ENCODE measurements at places on chromosomes 12 and 14. TPM values are rescaled to one million over a fixed set of nuclear protein-coding genes. Genes with fewer than 3 reads are reported as not detected.

DNA sequence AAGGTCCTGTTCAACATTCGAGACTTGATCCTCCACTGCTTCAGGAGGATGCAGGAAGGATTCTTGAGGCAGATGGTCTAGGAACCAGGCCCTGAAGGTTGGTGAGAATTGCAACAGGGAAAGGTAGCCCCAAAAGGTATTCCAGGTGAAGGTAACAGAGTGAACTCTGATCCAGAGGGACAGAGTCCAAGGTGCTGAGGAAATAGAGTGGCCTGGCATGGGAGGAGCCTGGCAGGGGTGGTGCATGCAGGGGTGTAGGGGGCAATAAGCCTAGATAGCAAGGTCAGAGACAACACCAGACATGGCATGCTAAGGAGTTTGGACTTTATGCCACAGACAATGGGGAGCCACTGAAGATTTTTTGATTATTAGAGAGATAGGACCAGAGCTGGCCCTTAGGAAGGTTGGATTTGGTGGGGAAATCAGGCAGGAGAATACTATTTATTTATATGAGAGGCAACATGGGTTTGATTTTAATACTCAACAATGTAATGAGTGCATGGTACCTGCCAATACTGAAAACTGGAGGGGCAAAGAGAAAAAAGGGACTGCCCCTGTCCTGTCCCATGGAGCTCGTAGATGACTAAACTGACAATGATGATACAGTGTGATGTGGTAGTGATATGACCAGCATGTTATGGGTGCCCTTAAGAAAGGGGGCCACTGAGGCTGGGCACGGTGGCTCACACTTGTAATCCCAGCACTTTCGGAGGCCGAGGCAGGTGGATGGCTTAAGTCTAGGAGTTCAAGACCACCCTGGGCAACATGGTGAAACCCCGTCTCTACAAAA lies 50.5 kb upstream of the TMED10 start:
- no peak for DNase-seq

DNA sequence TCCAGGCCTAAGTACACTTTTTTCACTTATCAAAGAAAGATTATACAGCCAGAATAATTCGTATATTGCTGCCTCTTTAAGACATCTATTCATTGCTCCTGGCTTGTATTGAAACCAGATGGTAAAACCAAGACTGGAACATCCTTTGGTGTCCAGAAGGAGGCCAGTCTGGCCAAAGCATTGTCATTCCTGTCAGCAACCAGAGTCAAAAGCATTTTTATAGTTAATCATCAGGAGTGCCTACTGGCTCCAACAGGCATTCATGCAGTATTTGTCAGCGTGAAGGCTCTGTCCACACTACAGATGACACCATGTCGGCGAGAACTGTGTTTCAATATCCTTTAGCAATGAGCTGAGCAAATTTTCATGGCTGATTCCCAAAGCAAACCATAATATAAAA lies 118.0 kb upstream of the G2E3 start:
- no peak for DNase-seq

GRCh38 chr12:103716517-103717196 lies 124.4 kb downstream of the NT5DC3 start:
- no peak for DNase-seq

DNA sequence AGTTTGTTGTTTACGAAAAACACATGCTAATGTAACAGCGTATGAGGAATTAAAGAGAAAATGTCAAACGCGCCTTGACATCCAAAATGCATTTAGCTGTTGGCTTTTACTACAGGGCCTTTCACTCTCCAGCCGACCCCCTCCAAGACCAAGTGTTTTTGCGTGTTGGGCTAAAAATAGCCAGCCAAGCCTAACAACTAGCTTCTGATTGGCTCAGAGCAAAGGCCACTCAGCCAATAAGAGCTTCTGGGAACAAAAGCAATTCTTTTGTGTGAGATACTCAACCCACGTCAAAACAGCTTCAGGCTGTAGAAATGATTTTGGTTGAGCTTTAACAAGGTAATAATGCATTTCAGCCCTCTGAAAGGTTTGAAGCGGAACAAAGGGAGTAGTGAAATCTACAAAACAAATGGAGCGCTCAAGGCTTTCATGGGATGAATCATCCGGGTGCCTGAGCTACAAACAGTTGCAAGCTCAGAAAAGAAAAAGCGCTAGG lies 198.7 kb upstream of the DCN start:
- peak; percentile 80 for DNase-seq

DNA sequence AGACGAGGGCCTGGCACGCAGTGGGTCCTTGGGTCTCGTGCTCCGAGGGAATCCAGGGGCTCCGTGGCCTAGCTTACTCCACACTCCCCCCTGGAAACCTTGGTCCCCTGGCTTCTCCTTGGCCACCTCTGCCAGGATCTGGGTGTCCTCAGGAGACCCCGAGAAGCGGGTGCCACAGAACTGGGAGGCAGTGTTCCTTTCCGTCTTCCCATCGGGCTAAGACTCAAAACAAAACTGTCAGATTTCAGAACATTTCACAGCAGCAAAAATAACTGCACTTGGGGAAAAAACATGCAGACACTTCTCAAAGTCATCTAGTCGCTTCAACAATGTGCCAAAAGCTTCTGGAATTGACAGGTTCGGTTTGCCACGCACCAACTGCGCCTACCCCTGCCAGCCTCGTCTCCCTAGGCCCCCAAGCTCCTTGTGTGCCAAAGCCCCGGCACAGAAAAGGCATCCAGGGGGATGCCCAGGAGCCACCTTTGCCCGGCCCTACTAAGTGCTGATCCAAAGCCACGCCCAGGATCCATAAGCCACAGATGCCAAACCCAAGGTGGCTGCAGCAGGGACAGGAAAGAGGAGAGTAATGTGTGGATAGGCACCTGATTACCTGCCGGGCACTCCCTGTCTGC lies 58.4 kb upstream of the DIO3 start:
- DNase-seq, result peak; percentile 49

DNA sequence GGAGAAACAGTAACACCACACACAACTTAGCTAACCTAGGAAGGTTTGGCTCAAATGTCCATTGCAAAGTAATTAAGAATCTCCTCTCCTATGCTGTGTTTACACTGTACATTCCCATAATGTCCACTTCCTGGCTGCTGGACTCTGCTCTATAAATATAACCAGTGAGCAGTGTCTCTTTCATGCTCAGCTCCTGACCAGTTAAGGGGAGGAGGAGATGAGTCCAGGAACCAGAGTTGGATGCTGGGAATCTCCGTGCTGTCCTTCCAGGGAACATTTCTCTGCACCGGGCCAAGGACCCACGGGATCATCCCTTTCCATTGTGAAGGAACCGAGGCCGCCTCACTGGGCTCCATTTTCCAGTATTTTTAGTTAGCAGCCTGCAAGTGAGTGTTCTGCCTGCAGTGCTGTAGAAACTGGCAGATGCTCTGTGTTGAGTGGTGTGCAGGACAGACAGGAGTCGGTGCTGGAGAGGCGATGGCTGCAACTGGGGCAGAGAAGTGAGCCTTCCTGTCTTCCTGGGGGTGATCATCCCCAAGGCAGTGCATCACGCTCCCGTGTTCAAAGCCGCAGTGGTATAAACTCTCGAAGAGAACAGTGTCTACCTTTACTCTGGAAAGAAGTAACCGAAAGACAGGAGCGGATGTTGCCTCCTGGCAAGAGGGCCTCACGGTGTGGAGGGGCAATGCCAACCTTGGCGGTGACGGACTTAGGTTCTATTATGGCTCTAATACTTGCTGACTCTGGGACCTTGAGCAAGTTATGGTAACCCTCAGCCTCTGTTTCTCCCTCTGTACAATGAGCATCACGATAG lies 195.5 kb downstream of the CACNA1C start:
- DNase-seq, result peak; percentile 90

- peak; percentile 90 for DNase-seq
Observed at GRCh38 chr14:90513161-90514014, 116.6 kb downstream of the CALM1 start.

DNA sequence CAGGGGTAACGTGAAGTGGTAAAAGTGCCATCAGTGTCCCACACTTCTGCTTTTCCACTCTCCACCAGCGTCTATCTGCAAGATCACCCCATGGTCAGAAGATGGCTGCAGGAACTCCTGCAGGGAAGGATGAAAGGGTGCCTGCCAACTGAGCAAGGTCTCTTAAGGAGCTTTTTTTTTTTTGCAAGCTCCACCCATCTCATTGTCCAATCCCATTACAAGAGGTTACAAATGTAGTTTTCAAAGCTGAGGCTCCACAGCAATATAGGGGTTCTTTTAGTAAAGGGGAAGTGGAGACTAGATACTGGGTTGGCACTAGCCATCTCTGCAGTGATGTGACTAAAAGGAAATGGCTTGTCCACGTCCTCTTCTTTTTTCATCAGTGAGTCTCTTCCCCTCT lies 5.9 kb upstream of the BHLHE41 start:
- no peak for DNase-seq

- no peak for DNase-seq
Observed at GRCh38 chr12:94026596-94026995, 121.8 kb upstream of the PLXNC1 start.

- peak; percentile 69 for DNase-seq
Observed at GRCh38 chr12:6699989-6700645, 498 bp downstream of the PIANP start.

- DNase-seq, result no peak
Observed at GRCh38 chr12:740921-741320, 11.5 kb upstream of the WNK1 start.

DNA sequence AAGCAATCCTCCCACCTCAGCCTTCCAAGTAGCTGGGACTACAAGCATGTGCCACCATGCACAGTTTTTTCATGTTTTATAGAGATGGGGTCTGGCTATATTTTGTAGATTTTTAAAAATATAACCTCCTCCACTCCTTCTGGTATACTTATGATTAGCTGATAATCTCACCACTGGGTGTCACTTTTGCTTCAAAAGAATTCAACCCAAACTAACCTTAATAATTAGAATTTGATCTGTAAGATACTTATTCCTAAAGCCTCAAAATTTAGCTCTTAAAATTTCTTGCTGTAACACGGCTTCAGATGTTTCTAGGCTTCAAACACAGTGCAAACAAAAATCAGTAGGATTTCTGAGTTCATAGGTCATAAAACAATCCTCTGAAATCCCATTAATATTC lies 130.3 kb downstream of the CEP83 start:
- DNase-seq, result no peak

DNA sequence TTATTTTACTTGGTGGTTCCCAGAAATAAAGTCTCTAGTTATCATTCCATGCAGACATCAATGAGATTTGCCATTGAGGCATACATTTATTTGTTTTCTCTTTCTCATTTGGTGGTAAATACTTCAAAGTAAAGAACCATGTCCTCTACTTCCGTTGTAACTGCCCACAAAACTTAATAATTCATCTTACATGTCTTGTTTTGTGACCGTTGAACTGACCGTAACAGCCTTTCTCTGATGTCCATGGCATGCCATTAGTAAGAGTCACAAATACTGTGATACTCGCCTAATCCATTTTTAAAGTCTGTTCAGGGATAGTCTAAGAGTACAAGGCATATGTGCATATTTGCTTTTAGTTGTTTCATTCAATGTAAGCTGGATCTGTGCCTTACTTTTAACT lies 145.3 kb downstream of the ETV6 start:
- no peak for DNase-seq

DNA sequence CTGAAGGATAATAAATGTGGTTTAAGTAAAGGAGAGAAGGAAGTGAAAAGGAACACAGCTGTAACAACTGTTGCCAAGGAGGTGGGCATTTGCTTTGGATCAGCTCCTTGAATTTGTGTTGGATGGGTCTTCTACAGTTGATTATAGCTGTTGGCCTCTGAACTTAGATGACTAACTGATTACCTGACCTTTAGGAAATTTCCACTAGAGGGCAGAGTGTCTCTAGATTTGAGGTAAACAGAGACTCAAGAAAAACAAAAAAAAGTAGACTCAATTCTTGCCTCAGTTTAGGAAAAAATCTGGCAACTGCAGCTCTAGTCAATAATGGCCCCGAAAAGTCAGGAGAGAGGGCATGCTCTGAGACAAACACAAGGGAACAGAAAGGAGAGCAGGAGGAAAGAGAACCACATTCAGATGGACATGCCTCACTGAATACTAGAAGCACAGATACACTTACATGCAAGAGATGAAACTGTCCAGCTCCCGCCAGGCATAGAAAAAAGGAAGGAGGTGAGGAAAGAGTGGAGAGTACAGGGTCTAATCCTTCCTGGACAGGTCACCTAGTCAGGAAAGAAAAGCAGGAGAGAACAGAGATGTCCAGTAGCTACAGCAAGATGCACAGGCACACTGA lies 20.6 kb downstream of the COX14 start:
- DNase-seq, result no peak

DNA sequence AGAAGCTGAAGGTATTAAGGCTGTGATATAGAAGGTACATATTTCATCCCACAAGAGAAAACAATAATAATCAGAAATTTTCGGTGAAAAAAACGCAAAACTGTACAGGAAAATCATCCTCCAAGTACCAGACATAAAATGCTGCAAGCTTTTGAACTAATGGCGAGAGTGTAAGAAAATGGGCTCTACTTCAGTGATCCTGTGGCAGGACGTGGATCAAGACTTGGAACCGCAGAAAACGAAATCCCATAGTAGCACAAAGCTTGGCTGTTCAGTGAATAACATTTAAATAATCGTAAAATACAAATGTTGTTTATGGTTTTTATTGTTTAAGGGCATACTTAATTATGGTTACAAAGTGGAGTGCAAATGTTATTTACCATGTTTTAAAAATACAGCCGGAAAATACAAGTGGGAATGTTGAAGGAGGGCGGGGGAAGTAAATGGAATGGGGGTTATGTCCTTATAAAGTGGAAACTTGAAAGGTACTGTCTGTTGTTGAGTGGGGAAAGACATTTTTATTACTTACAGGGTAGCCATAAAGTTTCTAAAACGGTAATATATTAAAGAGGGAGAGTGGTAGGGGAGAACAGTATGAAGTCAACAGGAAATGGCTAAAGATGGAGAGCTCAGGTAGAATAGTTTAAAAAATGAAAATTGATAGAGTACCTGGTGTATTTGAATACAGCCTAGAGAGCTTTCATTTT lies 1.1 kb downstream of the SMIM10L1 start:
- no peak for DNase-seq

- no peak for DNase-seq
Observed at GRCh38 chr14:49052521-49052920, 533.7 kb downstream of the RPS29 start.

DNA sequence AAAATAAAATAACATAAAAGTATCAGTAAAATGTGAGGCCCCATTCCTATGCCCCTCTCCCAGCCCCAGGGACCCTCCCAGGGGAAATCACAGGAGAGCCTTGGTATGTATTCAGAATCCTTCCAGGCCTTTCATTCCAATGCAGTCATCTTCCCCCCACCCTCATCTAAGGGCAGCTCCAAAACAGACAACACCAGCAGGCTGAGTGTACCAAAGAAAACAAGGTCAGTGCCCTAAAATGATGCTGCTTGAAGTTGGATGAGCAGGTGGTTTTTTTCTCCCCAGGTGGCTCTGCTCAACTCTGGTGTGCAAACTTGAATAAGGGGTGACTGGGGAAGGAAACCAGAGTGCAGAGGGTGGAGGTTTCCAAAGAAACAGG lies 56.2 kb downstream of the TSPAN9 start:
- no peak for DNase-seq

MYG1 gene
- 55.4 TPM for total RNA-seq

PTCSC3 gene
- not detected for total RNA-seq

CD4 gene
- total RNA-seq, result 12.8 TPM

BEGAIN gene
- 0.49 TPM for total RNA-seq

PARPBP gene
- total RNA-seq, result 1.8 TPM

IRAK4 gene
- 25.0 TPM for total RNA-seq

ANKS1B gene
- total RNA-seq, result 32.4 TPM

CLEC7A gene
- 11.1 TPM for total RNA-seq

TAS2R20 gene
- 3.5 TPM for total RNA-seq

DEGS2 gene
- 0.28 TPM for total RNA-seq

LHX5 gene
- not detected for total RNA-seq

OR6C2 gene
- not detected for total RNA-seq

ASCL1 gene
- total RNA-seq, result not detected
